Fibroblast of skin of back (primary cell): ENCODE measurements at places on chromosomes 7 and 10.

- peak; percentile 5 for DNase-seq
Measured at GRCh38 chr7:38025815-38026214, 105.4 kb downstream of the EPDR1 start.

GRCh38 chr7:22871661-22872060 lies 49.0 kb upstream of the TOMM7 start:
- DNase-seq, result no peak

DNA sequence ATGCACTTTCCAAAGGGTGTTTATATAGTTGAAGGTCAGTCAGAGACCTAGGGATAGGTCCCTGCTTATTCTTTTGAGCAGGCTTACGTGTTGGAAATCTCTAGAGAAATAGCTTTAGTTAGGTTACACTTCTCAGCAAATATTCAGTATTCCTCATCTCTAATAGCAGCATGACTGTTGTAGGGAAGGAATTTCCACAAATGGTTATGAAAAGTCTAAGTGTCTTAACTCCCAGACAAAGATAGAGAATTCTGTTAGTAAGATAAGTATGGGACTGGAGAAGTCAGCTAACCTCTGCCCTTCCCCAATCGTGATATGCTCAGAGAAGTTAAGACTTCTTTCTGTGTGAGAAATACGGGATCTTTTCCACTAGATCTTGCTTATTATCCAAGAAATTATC lies 16.5 kb downstream of the SGPL1 start:
- peak; percentile 66 for DNase-seq

DNA sequence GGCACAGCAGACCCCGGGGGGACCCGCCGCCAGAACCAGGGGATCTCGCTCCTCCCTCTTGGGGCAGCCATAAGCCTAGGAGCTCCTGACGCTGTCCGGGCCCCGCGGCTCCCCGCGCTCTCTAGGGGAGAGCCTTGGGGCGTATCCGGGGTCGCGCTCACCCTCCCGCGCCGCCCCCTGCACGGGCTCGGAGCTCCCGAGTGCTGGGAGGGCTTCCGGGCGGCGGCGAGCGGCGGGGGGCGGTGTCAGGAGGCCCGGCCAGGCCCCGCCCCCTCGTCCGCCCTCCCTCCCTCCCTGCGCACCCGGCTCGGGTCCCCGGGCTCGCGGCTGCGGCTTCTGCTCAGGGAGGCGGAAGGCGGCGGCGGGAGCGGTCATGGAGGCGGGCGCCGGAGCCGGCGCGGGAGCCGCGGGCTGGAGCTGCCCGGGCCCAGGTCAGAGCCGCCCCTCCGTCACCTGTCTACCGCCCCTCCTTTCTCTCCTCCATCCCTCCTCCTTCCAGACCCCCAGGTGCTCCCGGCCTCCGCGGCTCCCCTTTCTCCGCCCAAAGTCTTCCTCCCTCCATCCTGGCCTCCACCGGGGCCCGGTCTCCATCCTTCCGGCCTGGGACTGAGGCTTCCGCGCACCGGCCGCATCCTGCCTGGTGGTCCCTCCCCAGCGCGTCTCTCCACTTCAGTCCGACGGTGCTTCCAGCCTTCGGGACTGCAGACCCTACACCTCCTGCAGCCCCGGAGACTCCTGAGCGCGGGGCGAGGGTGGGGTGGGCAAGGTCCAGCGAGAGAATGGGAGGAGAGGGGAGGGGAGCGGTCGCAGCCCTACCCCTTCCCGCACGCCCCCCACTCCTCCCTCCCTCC lies at the start of gene CCDC136:
Gene CCDC136, plus strand, starts transcription at position 848 of the 851 bp plus-strand sequence. CDS start 444 bp downstream, outside the sequence.
- peak; percentile 69 for DNase-seq

DNA sequence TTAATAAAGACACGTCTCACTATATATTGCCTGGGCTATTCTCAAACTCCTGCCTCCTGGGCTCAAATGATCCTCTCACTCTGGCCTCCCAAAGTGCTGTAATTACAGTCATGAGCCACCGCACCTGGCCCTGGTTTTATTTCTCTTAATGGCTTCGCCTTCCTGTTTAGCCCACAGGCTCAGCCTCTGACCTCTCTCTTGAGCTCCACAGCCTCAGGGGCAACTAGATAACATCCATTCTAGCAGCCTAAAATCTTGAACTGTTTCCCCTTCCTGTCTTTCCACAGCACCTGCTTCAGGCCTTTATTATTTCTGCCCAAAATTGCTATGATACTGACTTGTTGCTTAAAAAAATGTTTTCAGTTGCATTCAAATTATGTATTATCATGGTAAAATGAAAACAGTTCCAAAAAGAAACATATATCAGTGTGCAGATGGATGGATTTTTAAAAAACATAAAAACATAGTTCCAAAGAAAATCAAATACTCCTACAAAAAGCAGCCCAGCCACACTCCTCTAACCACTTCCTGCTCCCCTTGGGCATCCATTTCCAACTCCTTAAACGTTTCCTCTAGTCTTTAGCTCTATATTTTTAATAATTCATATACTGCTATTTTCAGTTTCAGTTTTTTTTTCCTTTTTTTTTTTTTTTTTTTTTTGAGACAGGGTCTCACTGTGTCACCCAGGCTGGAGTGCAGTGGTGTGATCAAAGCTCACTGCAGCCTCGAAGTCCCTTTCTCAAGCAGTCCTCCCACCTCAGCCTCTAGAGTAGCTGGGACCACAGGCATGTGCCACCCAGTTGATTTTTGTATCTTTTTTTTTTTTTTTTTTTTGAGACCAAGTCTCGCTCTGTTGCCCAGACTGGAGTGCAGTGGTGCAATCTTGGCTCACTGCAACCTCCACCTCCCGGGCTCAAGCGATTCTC lies 5.1 kb upstream of the BAZ1B start:
- DNase-seq, result no peak
